ENCODE measurements at places on chromosomes 2 and 18.

DNA sequence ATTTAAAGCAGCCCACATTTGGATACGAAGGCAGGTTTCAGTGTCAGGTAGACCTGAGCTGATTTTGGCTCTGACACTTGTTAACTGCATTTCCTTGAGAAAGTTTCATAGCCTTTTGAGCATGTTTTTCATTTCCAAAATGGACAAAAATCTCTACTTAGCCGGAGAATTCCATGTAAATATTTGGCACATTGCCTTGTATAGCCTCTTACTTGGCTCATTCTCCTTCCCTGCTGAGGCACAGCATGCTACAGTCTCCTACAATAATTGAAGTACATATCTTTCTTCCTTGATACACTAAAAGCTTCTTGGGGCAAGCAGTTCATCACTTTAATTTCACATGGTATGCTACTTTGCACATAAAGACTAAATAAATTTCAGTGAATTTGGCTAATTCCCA is 772.2 kb upstream of the CHAC2 start:
- no peak for DNase-seq

GRCh38 chr2:86221066-86221684 is 21.9 kb downstream of the MRPL35 start:
- peak; percentile 76 for DNase-seq

GRCh38 chr2:9308186-9308955 is 101.8 kb downstream of the ASAP2 start:
- peak; percentile 17 for DNase-seq

GRCh38 chr2:138654146-138654545 is 126.0 kb downstream of the NXPH2 start:
- no peak for DNase-seq

GRCh38 chr2:46779447-46779941 is 136.1 kb downstream of the MCFD2 start:
- no peak for DNase-seq

- DNase-seq, result no peak
Observed at GRCh38 chr2:7599462-7600258, 682.4 kb downstream of the RNF144A start.

DNA sequence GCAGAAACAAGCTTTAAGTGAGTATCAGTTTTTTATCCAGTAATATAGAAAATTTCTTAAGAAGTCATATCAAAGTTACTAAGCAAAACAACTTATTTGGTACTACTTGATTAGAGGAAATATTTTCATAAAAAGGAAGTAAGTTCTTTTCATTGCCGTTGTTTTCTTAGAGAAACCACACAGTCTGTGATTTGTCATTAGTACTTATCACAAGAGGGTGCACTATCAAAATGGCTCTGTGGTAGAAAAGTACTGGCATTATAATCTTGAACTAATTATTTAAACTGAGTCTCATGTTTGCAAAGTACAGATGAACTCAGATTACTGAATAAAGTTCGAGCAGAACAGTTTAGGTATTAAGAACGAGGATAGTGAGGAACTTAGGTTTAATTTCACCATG is 93.4 kb downstream of the IKZF2 start:
- DNase-seq, result no peak

GRCh38 chr2:132559326-132559725 is 110.7 kb downstream of the LYPD1 start:
- DNase-seq, result no peak

- DNase-seq, result peak; percentile 94
Observed at GRCh38 chr18:35024965-35025364, 16.2 kb upstream of the MAPRE2 start.

GRCh38 chr2:133972786-133973185 is 281.1 kb upstream of the MGAT5 start:
- peak; percentile 2 for DNase-seq

DNA sequence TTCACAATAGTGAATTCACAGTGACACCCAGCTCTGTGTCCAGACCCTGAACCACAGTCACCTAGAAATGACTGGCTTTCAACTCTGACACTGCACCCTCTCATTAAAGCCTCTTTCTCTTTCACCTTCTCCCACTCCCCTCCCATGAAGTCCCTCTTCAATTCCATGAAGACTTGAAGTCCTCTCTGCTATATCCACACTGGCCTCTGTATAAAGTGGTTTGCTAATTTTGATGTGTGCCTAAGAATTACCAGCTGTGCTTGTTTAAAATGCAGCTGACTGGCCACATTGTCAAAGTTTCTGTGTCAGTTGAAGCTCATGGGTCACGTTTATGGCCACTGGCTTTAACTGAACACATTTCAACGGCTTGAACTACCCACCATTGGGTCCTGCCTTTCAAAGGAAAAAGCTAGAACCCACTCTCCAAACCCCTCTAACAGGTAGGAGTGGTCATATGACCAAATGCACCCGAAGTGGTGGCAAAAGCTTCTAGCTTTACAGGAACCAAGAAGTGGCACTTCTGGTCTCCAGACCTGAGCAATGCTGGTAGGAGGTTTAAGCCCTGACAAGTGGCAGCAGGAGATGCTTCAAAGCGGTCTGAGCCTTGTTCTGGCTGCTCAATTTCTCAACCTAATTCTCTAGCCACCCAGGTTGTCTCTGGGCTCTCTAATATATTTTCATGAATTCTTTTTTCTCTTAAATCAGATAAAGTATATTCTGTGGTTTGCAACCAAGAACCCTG is 34.2 kb downstream of the B4GALT6 start:
- no peak for DNase-seq

DNA sequence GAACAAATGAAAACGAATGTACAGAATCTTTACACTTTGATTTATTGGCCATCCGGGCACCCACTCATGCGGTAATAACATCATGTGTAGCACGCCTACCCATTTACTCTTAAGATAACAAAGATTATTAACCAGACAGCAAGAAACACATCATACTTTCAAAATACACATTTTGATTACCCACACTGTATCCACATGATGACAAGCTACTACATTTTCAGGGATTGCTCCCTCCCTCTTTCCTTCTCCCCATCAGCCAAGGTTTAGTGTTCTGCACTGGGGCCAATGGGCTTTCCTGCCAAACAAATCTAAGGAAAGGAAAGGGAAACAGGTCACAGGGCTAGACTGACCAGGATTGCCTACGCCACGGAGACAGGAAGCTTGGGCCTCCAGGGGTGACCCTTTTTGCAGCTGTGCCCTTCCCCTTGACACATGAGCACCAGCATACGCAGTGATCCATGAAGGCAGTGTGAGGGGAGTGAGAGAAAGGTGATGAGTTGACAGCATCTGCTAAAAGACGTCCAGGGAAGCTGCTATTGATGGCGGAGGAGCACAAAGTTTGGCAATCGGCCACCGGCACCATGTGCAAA is 76.5 kb downstream of the ZNF521 start:
- no peak for DNase-seq

GRCh38 chr2:119429225-119429981 is 2.3 kb upstream of the TMEM37 start:
- DNase-seq, result peak; percentile 40

GRCh38 chr18:80232030-80232429 is 15.3 kb downstream of the PARD6G start:
- DNase-seq, result no peak

DNA sequence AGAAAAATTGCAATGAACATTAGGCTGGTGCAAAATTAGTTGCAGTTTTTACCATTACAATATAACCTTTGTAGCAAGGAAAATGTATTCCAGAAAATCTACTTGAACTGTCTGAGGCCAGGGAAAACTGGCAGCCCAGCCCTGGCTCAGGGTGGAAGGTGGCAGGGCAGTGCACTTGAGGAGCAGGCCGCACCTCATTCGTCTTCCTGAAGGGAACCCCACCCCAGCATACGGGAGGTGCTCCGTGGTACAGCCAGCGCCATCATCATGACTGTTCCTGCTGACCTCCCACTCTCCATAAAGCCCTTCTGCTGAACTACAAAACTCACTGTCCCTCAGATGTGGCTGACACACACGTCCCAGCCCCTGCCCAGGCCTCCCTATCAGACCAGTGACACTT is 65.9 kb upstream of the TFCP2L1 start:
- DNase-seq, result no peak

- DNase-seq, result no peak
Observed at GRCh38 chr2:62196278-62196901, 475 bp downstream of the B3GNT2 start.

DNA sequence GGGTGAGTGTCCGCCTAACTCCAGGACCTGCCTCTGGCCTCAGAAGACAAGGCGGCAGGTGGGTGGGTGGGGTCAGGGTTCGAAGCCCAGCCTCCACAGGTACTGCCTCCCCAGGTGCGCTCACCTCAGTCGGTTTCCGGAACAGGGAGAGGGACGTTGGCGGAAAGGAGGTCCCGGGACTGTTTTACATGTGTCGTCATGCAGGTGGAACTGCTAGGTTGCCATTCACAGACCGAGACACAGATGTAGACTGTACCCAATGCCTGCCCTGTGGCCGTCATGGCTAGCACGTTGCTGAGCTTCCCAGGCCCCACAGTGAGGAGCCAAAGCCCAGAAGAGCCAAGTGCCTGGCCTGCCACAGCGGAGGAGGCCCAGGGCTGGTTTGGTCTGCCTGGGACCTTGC is 284.0 kb upstream of the HS6ST1 start:
- DNase-seq, result no peak

DNA sequence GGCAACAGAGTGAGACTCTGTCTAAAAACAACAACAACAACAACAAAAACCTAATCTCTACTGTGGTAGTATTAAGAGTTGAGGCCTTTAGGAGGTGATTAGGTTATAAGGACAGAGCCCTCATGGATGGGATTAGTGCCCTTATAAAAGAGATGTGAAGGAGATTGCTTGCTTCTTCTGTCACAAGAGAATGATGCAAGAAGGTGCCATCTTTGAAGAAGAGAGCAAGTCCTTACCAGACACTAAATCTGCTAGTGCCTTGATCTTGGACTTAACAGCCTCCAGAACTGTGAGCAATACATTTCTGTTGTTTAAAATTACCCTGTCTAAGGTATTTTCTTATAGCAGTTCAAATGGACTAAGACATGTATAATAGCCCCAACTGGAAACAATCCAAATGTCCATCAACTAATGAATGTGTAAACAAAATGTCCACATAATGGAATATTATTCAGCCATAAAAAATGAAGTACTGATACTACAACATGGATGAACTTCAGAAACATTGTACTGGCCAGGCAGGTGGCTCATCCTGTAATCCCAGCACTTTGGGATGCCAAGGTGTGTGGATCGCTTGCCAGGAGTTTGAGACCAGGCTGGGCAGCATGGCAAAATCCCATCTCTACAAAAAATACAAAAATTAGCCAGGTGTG is 1.6 kb upstream of the ARHGEF33 start:
- no peak for DNase-seq

DNA sequence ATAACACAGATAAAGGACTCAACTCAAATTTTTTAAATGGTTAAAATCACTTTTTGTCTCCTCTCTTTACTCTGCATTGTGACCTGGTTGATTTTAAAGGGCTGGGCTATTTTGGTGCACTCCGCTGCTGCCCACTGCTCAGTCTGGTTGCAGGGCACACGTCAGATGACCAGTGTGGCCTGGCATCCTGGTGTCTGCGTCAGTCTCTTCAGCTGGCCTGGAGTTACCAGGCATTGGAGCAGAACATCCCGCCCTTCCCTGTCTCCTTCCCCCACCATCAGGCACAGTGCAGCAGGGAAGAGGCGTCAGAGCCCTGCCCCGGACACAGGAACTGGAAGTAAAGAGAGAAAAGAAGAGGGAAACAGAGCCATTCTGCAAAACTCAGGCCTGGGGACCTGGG is 8.9 kb downstream of the C1QL2 start:
- DNase-seq, result no peak

DNA sequence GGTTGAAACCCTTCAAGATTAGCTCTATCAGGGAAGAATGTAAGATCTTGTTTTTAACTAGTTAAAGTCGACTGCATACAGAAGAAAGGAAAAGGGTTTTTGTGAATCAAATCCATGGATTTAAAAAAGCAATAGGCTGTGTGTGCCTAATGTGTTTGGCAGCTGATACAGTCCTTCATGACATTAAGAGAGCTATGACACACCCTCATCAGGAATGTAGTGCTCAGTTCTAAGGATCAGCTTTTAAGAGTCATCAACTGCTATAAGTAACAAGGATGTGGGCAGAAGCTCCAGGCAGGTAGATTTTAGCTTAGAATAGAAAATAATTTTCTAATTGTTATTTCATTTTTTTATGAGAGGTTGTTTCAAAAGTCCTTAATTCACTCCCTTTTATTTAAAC is 52.9 kb downstream of the PPP1R1C start:
- DNase-seq, result peak; percentile 70

GRCh38 chr2:68926796-68927195 is 25.9 kb downstream of the GKN2 start:
- DNase-seq, result no peak

GRCh38 chr2:83844490-83844889 is 614.6 kb downstream of the SUCLG1 start:
- no peak for DNase-seq
